HCT116 (cell line): ENCODE measurements at places on chromosomes 12 and 14. TPM values are rescaled to one million over a fixed set of nuclear protein-coding genes. Genes with fewer than 3 reads are reported as not detected.

DNA sequence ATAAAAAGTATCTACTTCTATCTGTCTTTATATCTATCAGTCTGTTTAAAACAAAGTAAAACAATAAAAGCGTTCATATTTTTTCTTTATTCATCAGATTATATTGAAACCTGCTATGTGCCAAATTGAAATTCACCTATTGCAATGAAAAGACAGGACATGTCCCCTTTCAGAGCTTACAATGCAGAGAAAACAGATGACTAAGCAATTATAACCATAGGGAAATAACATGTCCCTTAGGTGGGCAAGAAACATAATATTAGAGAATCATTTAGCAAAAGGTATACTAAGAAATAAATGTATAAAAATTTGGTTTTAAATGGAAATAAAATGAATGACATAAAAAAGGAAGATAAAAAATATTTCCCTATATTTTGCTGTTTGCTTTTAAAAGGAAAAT is 1421.3 kb downstream of the FSCB start:
- DNase-seq: no peak

GRCh38 chr14:94110552-94111181 is at the start of gene IFI27:
IFI27 (plus strand) TSS chr14:94110736.
- no peak for DNase-seq

The NTF3 gene
- total RNA-seq: not detected

DNA sequence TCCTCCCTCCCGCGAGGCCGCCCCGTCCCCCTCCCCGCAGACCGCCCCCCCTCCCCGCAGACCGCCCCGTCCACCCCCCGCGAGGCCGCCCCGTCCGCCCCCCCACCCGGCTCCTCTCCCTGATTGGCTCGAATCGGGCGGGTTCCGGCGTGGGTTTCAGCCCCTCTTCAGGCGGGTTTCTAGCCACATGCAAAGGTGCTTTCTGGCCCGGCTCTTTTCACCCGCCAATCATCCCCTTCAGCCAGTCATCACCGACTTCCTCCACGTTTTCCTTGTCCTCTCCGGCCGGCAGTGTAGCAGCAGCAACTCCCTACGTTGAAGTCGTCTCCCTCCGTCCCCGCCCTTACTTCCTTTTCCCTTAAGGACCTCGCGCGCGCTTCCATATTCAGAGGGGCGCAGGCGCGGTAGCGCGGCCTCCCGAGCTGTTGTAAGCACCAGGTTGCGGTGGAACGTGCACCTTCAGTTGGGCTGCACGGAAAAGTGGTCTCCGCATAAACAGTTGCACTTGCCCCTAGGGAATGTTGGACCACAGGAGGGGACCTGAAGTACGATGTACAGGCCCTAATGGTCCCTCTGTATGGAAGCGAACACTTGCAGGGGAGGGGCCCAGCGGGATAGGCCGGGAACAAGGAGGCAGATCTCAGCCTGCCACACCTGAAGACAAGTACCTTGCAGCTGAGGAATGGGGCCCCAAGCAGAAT is 44.6 kb upstream of the ESR2 start:
- peak; percentile 97 for DNase-seq

The GLT8D2 gene
- total RNA-seq: 4.8 TPM

The MANSC4 gene
- not detected for total RNA-seq

- no peak for DNase-seq
These were observed 35.4 kb upstream of the AACS start for GRCh38 chr12:125029761-125030358.

DNA sequence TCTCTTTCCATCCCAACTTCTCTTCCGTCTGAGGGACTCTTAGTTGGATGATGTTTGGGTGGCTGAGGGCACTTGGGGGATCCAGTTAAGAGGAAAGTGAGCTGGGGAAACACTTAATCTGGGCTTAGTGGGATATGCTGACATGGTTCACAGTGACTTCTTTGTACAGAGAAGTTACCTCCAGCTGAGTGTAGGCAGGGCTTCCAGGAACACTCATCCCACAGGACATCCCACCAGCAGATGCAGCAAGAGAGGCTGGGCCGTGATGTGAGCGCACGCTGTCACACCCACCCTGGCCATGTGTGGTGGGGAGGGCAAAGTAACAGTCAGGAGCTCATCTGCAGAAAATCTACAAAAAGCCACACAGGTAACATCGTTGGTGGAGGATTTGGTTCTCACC is 832 bp upstream of the CACNA2D4 start:
- DNase-seq: no peak

- no peak for DNase-seq
These were observed 650 bp downstream of the HEBP1 start for GRCh38 chr12:12999271-12999958.

- DNase-seq: no peak
These were observed 72.8 kb upstream of the NPAS3 start for GRCh38 chr14:32865827-32866376.

GRCh38 chr14:50070230-50070629 is 46.1 kb downstream of the VCPKMT start:
- no peak for DNase-seq

- no peak for DNase-seq
These were observed 73.2 kb downstream of the PLEKHG3 start for GRCh38 chr14:64777461-64777860.

GRCh38 chr14:61229475-61229888 is 51.7 kb downstream of the TMEM30B start:
- DNase-seq: no peak
